ENCODE measurements at places on chromosomes 5 and 9. TPM values are rescaled to one million over a fixed set of nuclear protein-coding genes. Genes with fewer than 3 reads are reported as not detected.
A peak's percentile ranks its signal among the peaks of the same experiment; 100 is the strongest.

GRCh38 chr9:3716415-3716814, 190.6 kb upstream of the RFX3 start:
- no peak for DNase-seq

DNA sequence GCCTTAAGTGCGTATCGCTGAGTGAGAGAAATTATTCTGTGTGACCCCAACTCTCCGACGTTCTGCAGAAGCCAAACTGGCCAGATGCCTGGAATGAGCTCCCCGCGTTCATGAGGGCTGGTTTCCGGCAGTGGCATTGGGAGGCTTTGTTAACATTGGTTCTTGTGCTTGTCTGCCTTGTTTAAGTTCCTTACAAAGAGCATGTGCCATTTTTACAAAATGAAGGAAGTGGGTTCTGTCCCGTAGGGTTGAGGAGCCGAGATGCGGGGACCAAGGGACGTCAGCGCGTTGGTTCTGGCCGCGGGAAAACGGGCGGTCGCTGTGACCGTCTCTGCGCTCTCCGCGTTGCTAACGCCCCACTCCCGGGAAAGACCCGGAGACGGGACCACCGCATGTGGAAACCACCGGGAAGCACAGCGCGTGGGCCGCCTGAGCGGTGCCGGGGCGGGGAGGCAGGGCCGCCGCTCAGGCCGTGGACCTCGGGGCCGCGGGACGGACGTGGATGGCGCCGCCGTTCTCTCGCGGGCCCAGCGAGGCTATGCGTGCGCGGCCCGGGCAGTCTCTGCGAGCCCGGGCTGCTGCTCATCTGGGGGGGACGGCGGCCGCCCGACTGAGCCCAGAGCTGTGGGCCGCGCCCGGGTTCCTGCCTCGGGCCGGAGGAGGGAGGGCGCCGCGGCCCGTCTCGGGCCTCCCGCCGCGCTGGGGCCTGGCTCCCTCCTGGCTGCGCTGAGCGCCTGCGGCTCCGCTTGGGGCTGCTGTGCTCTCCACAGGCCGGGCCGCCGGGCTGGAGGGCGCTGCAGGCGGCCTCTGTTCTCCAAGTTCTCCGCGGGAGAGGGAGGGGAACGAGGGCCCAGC, 13.4 kb downstream of the RABL6 start:
- no peak for DNase-seq

DNA sequence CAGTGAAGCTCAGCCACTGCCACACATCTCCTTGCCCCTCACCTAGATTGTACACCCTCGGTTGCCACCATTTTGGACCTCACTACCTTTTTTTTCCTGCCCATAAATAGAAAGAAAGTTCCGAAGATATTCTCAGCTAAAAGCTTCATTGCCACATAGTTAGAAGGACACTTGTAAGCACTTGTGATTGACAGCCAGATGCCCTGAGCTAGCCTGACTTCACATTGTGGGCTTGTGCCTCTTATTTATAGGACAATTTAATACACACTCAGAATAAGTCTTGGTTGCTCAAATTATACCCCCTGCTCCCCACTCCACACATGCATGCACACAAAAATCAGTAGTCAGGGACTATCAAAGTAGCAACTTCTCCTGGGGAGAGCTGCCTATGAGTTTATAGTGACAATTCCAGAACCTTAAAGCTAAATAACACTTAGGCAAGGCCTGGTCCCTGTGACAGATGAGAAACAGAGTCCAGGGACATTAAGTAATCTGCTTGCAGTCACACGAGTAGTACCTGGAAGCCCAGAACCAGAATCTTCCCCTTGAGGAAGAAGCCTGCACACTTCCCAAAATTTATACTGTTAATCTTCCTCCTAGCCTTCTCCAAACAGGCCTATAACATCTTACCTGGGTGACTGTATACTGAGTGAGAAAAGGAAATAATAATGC, 184.8 kb downstream of the BRINP1 start:
- DNase-seq: no peak

GRCh38 chr5:89493414-89493813, 610.4 kb upstream of the MEF2C start:
- DNase-seq: no peak

DNA sequence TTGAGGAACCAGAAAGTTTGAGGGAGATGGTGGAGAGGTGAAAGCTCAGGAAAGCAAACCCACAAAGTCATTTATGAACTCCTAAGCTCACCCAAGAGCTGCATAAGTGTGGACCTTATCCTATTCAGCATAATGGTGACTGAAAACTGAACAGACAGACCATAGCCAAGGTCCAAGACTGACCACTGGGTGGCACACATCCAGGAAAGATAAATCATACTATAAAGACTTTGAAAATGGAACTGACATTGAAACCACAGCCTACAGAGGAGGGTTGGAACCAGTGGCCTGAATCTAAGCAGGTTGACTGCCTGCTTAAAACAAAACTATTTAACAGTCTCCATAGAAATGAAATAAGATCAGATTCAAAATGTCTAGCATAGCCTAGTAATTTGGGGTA, 121.0 kb upstream of the RGS7BP start:
- DNase-seq: no peak

- DNase-seq: no peak
Observed at GRCh38 chr9:137149942-137150616, 11.1 kb downstream of the GRIN1 start.

DNA sequence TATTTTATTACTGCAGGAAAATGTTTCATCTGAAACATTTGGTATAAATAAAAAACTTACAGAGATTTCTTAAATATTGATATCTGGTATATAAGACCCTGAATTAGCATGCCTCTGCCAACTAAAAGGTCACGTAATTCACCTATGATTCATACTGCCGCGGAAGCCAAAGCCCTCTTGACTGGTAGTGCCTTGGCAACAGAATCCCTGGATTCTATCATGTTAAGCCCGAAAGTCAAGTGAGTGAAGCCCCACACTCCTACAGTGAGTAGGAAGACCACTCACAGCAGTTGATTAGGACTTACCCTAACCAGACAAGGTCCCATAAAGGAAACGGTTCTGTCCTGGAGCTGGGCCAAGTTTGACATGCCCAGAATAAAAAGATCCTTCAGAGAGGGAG, 175.6 kb upstream of the NREP start:
- DNase-seq: no peak

DNA sequence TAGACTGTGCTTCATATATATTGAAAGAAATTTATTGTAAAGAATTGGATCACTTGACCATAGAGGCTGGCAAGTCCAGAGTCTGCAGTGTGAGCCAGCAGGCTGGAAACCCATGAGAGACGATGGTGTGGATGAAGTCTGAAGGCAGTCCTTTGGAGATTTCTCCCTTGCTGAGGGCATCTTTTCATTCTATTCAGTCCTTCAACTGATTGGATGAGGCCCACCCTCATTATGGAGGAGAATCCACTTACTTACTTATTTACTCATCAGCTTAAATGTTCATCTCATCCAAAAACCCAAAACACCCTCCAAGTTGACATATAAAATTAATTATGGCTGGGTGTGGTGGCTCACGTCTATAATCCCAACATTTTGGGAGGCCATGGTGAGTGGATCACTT, 62.1 kb downstream of the MCTP1 start:
- no peak for DNase-seq

DNA sequence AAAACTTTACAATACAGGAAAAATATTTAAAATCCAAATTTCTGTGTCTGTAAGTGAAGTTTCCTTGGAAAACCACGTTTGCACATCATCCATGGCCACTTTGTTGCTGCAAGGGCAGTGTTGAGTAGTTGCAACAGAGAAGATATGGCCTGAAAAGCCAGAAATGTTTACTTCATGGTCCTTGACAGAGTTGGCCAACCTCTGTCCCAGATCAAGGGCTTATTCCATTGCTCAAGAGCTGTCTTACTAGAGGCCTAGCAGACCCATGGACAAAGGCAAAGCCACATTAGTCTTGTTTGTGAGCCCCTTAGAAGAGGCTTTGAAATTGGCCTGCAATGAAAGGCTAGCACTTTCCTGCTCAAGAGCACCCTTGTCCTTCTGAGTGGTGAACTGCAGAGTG, 119.4 kb downstream of the GAS1 start:
- no peak for DNase-seq

DNA sequence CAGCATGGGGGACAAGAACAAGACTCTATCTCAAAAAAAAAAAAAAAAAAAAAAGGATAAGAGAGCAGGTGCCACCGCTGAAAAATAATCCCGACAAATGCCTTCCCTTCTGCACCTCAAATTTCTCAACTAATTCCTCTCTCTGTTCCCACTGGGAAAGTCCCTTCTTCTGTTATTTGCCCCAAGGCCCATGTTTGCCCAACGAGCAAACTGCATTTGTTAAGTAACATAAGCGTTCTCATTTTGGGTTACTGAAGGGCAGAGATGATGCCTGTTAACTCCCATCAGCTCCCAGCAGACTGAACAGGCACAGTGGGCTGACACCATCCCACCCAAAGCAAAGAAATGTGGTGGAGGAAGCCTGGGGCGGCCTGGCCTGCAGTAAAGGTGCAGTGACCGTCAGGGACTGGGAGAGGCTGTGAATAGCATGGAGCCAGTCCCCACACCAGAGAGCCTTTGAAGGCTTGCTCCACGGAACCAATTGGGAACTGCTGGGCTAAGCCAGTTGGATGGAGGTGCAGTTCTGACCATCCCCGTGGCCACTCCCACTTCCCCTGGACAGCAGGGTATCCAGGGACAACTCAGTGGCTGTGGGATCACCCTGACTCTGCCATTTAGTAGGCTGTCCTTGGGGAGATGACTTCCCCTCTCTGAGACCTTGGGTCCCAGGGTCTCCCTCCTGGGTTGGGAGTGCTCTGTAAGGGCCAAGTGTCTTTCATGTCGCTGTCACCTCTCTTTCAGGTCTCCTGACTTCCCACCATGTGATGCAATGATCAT, 149.7 kb upstream of the IER5L start:
- no peak for DNase-seq

GRCh38 chr9:124036578-124036977, 25.0 kb downstream of the LHX2 start:
- DNase-seq: no peak

DNA sequence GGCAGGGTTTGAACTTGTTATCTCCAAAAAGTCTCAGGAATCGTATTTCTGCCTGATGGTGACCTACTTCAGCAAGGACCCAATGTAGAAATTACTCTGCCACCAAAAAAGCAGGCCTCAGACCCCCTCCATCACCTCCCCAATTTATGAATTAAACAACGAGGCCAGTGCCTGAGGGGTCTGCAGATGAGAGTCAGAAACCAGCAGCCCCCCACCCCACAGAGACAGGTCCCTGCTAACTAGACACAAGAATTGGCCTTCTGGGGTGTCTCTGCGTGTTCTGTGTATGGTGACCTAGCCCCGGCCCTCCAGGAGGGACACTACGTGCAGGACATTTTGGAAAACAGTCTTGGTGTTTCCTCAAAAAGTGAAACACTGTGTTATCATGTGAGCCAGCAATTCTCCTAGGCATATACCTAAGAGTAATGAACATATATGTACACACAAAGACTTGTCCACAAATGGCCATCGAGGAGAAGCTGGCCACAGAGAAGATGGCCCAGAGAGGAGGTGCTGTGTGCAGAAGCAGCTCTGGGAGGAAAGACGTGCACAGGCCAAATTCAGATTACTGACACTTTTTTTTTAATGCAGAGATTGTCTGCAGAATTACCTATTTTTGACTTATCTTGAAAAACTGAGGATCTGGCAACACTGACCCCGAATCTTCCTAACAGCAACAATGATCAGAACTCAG, 93.8 kb downstream of the ADAMTS2 start:
- DNase-seq: no peak

GRCh38 chr5:148996270-148996669, 66.6 kb downstream of the SH3TC2 start:
- peak; percentile 55 for DNase-seq

- no peak for DNase-seq
Observed at GRCh38 chr5:511476-511875, 12.8 kb downstream of the SLC9A3 start.

DNA sequence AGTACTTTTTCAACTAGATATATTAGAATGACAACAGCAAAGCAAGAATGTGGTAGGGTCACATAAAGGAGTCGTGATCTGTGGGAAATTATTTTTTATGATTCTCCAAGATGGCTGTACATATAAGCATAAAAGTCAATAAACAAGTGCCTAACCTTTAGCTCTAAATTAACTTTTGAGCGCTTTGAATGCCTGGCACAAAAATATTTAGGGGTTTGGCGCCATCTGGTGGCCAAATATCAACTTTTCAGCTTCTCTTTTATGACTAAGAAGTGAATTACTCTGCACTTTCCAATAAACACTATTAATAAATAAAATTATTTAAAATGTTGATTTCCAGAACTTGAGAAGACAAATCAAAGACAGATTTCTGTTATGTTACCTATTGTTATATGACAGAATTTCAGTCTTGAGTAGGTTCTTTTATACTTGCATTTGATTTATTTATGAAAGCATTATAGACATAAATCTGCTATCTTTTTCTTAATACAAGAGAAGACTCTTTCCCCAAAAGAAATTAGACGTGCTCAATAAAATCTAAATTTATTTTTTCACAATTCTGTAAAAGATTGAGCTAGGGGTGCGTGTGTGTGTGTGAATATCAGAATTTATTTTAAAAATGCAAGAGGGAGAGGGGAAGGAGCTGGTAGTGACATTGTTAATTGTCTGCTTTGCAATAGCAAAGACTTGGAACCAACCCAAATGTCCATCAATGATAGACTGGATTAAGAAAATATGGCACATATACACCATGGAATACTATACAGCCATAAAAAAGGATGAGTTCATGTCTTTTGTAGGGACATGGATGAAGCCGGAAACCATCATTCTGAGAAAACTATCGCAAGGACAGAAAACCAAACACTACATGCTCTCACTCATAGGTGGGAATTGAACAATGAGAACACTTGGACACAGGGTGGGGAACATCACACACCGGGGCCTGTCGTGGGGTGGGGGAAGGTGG, 36.7 kb upstream of the ARRDC3 start:
- DNase-seq: no peak

DNA sequence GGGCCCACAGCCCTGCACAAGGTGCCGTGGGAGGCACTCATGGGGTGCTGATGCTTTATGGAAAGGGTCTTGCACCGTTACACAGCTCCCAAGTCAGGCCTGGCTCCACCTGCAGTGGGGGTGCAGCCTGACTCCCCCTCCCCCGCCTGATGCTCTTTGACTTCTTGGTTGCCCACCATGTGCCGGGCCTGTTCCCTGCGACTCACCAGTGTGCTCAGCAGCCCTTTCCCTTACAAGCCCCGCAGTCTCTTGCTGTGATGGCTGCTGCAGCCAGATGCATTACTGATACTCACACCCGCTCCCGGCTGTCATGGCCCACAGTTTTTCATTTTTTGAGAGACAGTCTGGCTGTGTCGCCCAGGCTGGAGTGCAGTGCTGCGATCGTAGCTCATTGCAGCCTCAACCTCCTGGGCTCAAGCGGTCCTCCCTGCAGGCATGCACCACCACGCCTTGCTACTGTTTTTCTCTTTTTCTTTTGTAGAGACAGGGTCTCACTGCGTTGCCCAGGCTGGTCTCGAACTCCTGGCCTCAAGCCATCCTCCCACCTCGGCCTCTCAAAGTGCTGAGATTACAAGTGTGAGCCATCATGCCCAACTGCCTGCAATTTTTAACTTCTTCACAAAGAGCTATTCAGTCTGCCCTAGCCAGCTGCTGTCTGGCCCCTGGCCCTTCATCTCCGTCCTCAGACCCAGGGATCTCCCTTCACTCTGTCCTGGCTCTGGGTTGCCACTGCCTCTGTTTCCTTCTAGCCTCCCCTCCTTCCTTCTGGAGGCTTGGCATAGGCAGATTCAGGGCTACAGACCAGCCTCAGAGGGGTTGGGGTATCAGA, 109.5 kb downstream of the RXRA start:
- DNase-seq: no peak

The NKD2 gene
- total RNA-seq: 6.6 TPM

The TEX48 gene
- not detected for total RNA-seq

The IL7R gene
- total RNA-seq: 4.2 TPM

The TLR4 gene
- 9.7 TPM for total RNA-seq

The PLCXD3 gene
- total RNA-seq: 1.1 TPM

The HTR4 gene
- 0.42 TPM for total RNA-seq

The GLDC gene
- 0.17 TPM for total RNA-seq

The GPRIN1 gene
- total RNA-seq: 0.99 TPM

The GALT gene
- 15.9 TPM for total RNA-seq

Data from esophagus muscularis mucosa (tissue), 4 donors.